AG04450 (cell line): ENCODE measurements at places on chromosomes 2 and 18.

GRCh38 chr2:204072443-204073324 is 136.1 kb downstream of the ICOS start:
- no peak for DNase-seq

- no peak for DNase-seq
These were observed 11.7 kb downstream of the HSBP1L1 start for GRCh38 chr18:79975985-79976680.

GRCh38 chr18:22504251-22505030 is 86.7 kb upstream of the CTAGE1 start:
- DNase-seq = no peak

DNA sequence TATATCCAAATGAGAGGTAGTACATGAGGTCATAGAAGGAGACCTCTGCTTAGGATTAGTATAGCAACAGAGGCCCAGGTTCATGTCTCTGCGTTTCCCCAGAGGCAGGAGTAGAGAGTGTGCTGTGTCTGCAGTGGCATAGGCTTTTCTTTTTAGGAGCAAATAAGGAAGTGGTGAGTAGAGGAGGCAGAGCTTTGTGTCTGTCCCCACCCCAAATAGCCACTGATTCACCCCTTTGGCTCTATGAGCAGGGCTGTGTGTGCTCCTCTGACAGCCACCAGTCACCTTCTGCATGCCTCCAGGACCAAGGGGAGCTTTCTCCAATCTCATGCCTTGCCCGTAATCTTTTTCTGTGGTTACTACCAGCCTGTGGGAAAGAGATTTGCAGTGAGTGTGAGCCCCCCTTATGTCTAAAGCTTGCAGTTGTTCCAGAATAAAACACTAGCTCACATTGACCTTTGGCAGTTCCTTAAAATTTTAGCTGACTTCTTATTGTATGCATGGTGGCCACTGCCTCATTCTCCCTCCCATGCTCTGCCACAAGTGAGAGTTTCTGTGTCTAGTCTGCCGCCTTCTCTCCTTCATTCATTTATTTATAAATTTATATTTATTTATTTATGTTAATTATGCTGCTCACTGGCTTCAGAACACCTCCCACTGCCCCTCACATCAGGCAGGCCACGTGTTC is 23.5 kb upstream of the ELAC1 start:
- no peak for DNase-seq

DNA sequence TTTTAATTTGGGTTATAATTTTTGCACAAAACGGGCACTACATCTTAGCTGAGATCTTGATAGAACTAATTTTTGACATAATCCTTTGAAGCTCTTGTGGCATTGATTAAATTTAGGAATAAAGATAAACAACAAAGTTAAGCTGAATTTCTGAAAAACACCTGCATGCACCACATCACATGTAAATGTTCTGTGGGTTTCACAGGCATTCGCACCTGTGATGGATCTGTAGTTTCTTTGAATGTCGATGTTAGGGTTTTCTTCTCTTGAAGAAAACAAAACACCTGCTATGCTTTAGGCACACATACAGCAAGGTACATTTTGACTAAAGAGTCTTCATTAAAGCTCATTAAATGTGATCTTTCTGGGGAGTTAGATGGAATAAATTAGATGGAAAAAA is 60.3 kb downstream of the RPIA start:
- DNase-seq = no peak

DNA sequence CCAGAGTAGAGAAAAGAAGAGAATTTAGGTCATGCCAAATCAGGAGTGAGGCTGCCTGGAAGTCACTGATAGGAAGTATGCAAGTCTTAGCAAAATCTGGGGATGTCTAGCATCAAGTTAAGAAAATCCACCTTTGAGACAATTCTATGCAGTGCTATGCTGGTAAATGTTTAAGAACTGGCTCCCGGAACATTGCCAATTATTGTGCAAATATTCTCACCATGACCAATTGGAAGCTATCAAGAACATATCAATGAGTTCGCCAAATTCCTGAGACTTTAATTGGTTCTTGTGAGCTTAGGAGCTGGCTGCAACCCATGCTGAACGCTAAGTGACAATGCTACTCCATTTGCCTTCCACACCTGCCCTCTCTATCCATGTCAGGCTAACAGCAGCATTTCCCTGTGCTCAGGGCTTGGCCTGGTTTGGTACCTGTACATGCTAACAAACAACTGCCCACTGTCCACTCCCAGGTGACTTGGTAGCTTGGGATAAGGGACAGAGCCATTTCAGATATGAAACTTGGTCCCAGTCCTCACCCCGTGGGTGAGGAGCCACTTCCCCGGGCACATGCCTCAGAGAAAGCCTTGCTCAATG is 172.9 kb upstream of the KLHL29 start:
- no peak for DNase-seq

GRCh38 chr2:73894877-73895276 is 2.1 kb downstream of the ACTG2 start:
- DNase-seq = no peak

GRCh38 chr2:21423854-21424253 is 300.1 kb downstream of the TDRD15 start:
- DNase-seq = no peak

DNA sequence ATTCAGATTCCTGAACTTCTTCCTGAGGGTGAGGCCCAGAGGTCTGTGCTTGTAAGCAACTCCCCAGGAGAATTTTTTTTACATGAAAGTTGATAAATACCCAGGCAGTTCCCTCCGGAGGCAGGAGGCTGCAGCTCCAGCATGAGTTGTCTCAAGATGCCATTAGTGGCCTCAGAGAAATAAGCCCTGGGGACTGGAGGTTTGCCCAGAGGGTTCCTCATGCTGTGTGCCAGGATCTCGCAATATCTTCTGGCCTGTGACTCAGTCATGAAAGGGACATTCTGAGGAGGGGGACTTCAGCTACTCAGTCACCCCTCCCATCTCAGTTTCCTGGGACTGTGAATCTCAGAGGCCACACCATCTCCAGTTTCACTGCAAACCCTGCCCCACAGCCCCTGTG is 49.9 kb downstream of the LYPD1 start:
- DNase-seq = no peak

- DNase-seq = no peak
These were observed 18.9 kb upstream of the FZD7 start for GRCh38 chr2:202014759-202015211.

DNA sequence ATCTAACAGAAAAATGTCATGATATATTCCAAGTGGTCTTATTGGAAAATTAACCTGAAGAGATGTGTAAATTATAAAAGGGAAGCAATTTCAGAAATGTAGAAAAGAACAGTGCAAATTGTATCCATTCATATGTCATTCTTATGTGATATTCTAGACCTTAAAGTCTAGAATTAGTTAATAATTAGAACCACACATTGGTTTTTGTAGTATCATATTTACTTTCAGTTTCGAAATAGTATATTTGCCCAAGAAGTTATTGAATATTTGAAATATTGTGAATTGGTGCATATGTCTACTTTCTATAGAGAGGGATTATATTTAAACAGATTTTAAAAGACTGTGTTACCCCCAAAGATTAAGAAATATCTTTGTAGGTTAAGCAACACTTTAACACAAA is 1348.6 kb upstream of the ACVR2A start:
- DNase-seq = no peak

GRCh38 chr2:119214453-119215037 is 9.1 kb upstream of the STEAP3 start:
- no peak for DNase-seq

DNA sequence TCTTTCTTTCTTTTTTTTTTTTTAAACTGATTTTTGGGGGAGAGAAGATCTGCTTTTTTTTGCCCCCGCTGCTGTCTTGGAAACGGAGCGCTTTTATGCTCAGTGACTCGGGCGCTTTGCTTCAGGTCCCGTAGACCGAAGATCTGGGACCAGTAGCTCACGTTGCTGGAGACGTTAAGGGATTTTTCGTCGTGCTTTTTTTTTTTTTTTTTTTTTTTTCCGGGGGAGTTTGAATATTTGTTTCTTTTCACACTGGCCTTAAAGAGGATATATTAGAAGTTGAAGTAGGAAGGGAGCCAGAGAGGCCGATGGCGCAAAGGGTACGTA is 587 bp downstream of the MEIS1 start:
- no peak for DNase-seq
